ENCODE measurements at places on chromosomes 12 and 14.

DNA sequence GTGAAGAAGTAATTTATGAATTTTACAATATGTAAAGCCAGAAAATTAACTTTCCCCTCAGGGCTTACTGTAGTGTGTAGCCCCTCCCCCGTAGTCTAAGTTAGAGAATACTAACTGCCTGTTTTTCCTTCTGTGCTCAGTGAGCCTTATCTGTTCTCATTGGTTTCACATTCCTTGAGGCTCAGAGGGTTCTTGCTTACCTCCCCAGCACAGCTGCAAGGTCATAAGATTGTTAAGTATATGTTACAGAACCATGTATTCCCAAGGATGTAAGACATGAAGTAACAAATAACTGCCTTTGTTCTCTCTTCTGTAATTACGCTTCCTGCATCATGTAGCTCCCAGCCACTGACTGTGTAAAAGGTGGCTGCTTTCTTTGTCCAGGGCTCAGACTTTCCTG lies 1351.1 kb downstream of the TMEM121 start:
- no peak for DNase-seq

DNA sequence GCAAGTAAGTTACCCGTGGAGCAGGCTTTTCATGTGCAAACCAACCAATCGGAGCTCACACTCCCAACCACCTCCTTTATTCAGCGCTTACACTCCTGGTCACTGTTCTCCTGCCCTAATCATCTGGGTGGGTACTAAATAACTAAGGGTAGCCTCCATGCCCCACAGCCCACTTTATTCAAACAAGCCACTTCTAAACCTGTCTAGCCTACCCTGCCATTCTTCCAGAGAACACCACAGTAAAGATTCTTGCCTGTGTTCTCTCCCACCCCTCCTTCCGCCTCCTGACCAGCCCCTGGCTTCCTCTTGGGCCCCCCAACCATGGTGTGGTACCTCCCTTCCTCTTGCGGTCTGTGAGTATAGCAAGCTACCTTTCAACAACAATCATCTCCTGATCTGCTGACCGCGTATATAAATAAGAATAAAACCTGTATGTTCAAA lies 581.9 kb downstream of the VRK1 start:
- DNase-seq: peak; percentile 75

DNA sequence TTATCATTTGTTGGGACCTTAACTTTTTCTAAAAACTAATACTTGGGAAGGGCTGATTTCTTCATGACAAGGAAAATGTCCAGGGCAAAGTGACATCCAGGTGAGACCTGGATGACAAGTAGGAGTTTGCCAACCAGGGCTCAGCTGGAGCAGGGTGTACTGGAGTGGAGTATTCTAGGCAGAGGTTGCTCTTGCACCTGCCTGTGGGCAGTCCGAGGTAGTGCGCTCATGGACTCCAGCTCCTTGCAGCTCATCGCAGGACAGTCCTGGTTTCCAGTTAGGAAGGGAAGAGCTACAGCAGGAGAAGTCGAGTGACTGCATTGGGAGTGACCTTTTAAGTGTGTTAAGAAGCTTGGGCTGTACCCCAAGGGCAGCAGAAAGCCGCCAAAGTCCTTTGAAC lies 175.9 kb downstream of the PELI2 start:
- no peak for DNase-seq

DNA sequence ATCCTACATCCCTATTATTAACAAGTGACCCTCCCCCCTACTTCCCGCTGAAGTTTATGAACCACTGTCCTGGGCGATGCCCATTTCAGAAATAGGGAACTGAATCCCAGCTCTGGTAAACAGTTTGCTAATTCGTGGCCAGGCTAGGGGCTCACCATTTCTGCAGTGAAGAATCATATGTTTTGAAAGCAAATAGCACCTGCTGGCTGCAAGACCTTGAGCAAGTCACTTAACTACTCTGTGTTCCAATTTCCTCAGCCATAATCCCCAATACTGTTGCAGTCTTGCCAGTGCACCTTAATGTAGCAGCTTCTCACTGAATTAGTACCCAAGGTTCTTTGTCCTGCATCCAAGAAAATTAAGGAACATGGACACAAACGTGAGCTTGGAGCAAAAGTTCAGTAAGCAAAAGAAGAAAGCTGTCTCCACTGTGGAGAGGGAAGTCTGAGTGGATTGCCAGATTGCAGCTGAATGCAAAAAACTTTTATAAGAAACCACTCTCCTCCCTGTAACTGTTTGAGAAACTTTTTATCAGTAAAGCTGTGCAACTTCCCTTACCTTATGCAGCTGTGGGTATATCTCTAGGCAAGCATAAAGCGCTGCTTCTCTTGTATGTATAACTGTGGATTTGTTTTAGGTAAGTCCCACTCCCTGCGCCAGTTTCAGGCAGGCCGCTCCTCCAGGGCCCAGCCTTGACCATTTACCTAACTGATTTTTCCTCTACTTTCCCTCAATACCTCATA lies 824 bp downstream of the OAS1 start:
- peak; percentile 15 for DNase-seq

DNA sequence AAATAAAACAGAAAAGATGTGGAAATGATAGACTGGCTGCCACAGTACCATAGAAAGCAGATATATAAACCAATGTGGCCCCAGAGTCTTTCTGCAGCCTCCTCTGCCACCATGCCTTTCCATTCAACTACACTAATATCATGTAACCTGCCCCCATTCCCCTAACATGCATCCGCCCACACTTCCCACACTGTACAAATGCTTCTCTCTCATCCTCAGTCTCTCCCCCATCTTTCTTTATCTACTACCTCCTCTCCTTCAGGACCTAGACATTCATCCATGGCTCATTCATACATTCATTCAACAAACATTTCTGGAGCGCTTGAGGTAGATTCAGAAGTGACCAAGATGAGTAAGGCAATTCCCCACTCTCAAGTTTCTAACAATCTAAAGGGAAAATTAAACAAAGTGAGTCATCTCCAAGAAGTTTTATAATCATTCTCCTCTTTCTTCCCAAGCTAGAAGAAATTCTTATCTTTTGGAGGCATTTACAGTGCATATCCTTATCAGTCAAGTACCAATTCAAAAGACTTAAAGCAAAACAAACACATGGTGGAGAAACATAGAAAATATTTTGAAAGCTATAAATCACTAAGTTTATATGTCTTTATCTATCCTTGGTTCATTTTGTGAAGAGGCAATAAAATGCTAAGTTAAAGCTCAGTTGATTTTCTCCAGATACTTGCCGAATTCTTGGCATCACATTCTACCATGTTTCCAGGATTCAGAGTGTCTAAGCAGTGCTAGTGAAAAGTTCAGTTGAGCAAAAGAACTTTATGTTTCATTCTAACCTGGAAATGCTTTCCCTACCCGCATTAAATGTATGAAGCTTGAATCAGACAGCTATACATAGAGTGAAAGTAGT lies 70.5 kb upstream of the FRMD6 start:
- no peak for DNase-seq

GRCh38 chr14:103909531-103910261 lies 18.6 kb upstream of the TDRD9 start:
- no peak for DNase-seq

DNA sequence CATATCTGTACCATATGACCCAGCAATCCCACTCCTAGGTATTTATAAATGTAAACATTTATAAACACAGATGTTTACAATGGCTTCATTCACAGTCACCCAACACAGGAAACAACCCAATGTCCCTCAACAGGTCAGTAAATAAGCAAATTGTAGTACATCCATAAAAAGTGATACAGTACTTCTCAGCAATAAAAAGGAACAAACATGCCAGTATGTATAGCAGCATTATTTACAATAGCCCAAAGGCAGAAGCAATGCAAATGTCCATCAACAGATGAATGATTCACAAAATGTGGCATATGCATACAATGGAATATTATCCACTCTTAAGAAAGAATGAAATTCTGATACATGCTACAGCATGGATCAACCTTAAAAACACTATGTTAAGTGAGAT lies 27.6 kb upstream of the MAP3K9 start:
- no peak for DNase-seq

GRCh38 chr12:92621312-92621711 lies 81.5 kb upstream of the PLEKHG7 start:
- DNase-seq: no peak

DNA sequence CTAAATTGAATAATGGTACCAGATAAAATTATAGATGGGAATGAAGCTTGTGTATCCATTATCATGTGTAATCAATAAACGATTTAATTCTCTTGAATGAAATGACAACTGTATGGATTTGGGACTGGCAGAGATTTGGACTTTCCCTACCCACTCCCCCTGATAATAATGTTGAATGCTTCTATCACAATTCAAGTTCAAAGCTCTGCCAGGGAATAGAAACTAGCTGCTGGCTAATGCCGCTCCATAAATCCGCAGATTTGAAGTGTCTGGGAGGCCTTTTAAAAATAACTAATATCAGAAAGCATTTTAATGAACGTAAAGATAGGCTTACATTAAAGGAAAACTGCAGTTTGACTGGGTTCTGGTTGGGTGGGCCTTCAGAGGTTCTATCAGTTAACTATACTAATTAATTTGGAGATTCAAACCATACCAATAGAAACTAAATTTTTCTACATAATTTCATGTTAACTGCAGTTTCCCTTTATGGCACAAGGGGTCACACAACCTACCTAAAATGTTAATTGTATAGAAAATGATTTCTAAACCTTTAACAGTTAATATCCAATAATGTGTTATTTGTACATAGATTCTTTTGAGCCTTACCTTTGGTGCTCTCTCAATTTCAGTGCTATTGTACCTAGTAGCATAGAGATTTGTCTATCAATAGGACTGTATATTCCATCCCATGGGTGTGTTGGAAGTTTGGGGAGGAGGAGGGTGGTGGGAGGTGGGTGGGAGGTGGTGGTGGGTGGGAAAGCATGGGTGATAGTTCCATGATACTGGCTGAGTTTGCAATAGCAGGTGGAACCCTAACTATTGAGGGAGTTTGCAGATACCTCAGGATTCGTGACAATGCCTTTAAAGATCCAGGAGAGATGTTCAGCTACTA lies 4.9 kb downstream of the HNRNPA1 start:
- DNase-seq: no peak

- DNase-seq: no peak
These were observed 361.1 kb upstream of the CLEC14A start for GRCh38 chr14:38616959-38617358.

DNA sequence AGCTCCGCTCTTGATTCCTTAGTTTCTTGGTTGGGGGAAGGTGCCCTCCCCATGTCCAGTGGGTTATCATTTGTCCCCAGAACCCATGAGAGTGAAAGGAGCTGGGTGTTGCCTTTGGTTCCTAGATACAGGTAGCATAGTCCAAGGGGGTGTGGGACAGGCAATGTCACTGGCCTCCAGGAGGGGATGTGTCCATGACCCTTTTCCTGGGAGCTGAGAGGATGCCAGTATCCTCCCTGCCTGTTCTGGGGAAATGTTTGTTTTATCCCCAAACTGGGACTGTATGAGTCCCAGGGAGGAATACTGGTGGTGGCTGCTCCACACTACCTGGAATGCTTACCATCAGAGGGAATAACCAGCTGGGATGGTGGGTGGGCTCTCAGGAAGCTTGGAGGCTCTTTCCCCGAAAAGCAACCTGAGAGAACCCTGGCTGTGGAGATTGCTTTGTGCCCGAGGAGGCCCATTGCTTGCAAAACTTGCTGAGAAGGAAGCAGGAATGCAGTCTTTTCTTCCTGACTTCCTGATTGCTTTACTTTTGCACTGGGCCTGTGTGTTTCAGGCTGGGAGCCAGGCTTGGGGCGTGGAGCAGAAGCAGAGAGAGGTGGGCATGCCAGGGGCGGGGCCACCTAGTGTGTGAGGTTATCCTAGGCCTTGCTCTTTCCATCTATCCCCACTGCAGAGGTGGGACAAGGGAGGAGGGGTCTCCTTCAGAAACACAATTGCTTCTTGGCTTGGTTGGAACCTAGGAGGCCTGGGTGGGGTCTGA lies 715 bp upstream of the SLC10A1 start:
- no peak for DNase-seq

DNA sequence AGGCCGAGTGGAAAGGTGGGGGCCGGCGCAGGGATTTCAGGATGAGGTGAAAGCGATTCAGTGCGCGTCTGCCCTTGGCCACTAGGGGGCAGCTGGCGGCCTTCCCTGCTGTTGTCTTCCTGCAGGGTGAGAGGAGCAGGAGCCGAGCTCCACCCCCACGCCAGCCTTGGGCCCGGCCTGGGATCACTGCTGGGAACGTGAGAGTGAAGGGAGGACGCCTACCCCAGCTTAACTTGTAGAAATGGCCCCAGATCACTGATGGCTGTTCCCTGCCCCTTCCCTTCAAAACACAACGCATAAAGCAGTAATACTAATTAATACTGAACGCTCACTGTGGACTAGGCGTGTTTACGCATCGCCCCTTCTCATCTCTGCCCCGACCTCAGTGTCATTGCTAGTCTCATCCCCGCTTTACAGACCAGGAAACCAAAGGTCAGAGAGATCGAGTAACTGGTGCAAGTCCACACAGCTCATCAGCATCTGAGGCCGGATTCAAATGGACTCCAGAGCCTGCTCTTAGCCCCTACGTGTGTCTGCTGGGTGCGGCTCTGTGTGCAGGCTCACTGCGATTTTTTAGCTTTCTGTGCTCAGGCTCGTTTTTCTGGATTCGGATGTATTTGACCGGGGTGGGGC lies 24.3 kb downstream of the MVK start:
- DNase-seq: peak; percentile 51

GRCh38 chr14:35384455-35385041 lies 20.0 kb downstream of the NFKBIA start:
- DNase-seq: no peak

- no peak for DNase-seq
These were observed 28.6 kb upstream of the C12orf42 start for GRCh38 chr12:103524238-103524875.

DNA sequence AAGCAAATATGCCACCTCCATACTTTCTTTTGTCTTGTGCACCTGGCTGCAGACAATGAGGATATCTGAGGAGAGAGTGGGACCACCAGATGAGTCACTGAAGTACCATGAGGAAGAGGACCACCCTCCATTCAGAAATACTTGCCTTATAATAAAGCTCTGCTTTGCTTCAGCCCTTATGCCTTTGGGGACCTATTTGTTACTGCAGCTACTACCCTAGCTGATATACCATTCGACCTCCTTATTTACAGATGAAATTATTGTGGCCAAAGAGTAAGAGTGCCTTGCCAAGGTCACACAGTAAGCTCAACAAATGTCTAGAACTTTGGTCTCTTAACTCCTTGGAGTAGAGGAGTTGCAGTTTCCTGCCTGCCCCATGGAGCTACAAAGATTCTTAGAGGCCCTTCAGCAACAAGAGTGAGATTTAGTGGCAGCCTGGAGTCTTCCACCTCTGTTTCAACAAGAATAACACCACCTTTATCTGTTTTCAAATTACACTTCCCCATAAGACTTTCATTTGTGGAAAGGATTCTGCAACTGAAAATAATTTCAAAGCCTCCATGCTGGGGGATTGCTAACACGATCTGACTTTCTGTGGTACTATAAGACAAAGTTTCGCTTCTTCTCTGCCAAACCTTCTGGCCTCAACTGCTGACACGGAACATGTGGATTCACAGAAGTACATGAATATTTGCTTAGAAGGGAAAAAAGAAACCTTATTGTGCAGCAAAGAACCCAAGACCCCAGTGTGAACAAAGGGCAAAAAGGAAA lies 3.6 kb downstream of the CMKLR1 start:
- DNase-seq: no peak

DNA sequence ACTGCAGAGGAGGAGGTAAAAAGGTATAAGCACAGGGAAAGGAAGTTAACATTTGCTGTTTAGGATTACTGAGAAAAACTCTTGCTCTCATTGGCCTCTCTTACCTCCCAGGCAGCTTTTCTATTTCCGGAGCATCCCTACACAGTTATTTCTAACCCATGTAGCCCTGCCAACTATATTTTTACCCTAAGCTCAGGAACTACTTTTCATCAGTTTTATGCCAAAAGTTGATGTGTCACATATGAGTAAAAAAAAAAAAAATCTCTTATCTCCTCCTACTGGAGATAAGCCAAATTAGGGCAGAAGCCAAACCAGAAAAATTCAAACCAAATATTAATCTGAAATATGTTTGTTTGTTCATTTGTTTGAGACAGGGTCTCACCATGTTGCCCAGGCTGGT lies 34.4 kb upstream of the PSMA6 start:
- no peak for DNase-seq

Measured in CD4-positive, alpha-beta T cell treated with Interleukin-4 for 4 hours (primary cell).